ENCODE measurements at places on chromosomes 16 and 17. TPM values are rescaled to one million over a fixed set of nuclear protein-coding genes. Genes with fewer than 3 reads are reported as not detected.

The CPNE7 gene
- not detected for total RNA-seq

The NXPH3 gene
- total RNA-seq, result 0.06 TPM

The C16orf54 gene
- total RNA-seq, result 1.5 TPM

The HERPUD1 gene
- 38.9 TPM for total RNA-seq

The OTOA gene
- total RNA-seq, result 0.11 TPM

DNA sequence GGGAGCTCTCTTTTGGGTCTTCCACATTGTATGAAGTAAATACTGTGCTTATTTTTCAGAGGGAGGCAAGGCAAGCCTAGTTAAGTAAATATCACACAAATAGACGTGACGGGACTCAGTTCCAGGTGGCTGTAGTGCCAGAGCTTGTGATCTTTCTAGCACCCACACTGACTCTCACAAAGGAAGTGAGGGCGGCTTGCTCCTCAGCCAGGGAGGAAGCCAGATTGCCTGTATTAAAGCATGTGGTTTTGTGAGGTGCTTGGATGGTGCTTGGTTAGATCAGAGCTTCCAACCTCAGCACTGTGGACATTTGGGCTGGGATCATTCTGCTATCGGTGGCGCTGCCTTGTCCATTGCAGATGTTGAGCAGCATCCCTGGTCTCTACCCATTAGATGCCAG, 80.1 kb downstream of the VAT1L start:
- DNase-seq, result no peak

The SPIRE2 gene
- total RNA-seq, result 1.0 TPM
